ENCODE measurements at places on chromosomes 1 and 21.

DNA sequence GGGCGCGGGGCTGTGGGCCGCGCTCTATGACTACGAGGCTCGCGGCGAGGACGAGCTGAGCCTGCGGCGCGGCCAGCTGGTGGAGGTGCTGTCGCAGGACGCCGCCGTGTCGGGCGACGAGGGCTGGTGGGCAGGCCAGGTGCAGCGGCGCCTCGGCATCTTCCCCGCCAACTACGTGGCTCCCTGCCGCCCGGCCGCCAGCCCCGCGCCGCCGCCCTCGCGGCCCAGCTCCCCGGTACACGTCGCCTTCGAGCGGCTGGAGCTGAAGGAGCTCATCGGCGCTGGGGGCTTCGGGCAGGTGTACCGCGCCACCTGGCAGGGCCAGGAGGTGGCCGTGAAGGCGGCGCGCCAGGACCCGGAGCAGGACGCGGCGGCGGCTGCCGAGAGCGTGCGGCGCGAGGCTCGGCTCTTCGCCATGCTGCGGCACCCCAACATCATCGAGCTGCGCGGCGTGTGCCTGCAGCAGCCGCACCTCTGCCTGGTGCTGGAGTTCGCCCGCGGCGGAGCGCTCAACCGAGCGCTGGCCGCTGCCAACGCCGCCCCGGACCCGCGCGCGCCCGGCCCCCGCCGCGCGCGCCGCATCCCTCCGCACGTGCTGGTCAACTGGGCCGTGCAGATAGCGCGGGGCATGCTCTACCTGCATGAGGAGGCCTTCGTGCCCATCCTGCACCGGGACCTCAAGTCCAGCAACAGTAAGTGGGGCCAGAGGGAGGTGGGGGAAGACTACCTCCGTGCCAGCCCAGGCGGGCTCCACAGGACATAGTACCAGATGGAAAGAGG, 808 bp downstream of the MAP3K21 start:
- DNase-seq, result peak; percentile 33

DNA sequence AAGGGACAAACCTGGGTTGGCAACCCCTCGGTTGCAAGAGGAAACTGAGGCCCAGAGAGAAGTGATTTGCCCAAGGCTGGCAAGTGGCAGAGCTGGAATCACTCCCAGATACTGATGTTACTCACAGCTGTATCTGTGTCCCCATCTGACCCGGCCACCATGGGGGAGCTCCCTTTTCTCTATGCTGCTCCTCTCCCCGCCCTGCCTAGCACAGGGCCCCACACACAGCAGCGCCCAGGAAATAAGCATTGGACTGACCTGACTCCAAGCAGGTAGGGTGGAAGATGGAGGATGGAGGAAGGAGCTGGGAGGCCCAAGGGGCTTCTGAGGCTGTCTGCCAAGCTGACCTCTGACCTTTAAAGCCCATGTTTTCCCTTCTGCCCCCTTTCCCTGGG, 3.0 kb upstream of the FBLIM1 start:
- no peak for DNase-seq

- DNase-seq, result no peak
Observed at GRCh38 chr1:110570307-110570706, 35.9 kb downstream of the KCNA2 start.

DNA sequence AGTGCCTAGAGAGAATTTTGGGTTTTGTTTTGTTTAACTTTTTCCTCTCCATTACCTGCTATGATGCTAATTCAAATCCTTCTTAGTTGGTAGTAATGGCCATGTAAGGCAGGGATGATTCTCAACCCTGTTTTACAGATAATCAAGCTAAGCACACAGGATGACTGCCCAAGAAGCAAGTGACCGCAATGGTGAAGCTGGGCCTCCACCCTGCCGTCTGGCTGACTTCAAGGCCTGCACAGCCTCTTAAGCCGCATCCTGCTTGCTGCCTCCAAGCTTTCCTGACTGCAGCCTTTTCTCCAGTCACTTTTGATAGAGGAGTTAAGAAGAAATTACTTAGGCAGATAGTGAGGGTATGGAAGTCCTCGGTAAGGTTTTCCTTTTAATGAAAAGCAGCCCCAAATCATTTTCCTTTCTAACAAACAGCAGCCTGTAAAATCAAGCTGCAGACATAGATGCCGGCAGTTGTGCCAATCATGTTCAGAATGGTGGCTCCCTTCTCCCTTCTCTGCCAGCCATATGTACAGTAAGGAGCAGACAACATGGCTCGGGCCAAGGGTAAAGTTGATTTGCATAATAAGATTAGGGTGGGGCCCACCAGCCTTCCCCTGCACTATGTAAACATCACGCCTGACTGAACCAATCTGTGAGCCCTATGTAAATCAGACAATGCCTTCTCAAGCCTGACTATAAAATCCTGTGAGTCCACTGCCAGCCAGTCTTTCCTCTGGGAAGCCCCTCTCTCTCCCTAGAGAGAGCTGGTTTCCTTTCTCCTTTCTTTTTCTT, 8.8 kb upstream of the CTBS start:
- DNase-seq, result no peak

GRCh38 chr1:36872858-36873257, 161.5 kb downstream of the GRIK3 start:
- no peak for DNase-seq

- no peak for DNase-seq
Observed at GRCh38 chr1:84849357-84849975, 43.5 kb downstream of the LPAR3 start.

DNA sequence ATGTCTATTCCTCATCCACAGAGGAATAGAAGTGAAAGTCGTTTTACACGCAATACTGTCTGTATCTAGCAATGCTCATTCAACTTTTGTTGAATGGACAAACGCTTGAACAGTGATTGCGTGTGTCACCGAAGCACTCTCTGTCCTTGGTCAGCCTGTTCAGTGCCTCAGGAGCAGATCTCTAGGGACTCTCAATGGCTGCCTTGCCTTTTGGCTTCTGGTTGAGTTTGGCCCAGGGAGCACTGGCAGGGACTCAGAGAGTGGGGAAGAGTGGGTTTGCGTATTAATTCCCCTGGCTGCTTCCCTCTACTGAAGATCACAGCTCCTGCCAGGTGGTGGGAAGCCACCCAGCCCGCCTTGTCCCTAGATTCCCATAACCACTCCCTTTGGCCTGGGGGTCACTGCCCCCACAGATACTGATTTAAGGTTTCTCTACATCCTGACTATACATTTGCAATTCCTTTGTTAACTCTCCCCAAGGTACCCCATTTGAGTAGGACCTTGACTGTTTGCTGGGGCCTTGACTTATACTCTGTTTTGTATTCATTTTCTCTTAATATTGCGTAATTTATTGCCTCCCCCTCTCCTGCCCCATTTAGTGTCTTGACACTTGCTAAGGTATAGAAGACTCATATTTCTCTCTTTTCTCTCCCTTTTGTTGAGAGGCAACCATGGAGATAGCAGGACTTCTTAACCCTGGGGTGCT, 61.7 kb upstream of the USP24 start:
- DNase-seq, result no peak
